ENCODE measurements at places on chromosomes 11 and 22.

DNA sequence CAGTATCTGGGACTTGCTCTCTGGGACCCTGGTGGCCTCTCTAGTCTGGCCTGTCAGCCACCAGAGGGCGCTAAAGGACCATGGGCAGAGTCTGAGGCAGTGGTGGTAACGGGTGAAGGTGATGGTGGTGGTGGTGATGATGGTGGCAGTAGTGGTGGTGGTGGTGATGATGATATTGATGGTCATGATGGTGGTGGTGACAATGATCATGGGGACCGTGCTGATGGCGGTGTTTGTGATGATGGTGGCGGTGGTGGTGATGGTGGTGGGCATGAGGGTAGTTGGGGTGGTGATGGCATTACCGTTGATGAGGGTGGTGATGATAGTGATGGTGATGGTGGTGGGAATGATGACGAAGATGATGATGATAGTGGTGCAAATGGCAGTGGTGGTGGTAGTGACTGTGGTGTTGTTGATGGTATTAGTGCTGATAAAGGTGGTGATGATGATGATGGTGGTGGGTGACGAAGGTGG, 16.0 kb downstream of the TRPM5 start:
- peak; percentile 89 for DNase-seq

DNA sequence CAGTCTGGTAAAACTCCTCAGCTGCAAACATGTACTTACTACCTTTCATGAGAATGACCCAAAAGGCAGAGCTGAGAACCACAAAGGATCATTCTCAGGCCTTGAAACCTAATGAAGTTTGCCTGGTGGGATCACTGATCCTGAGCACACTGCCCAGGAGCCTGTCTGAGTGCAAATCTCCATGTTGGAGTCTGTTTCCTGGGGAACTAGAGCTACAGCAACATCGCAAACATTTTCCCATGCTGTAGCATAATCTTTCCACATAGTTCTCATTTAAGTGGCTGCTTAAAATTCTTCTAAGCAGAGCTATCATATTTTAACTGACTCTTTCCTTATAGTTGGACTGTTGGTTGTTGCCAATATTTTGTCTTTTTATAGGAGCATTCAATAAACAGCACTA, 58.5 kb downstream of the GUCY1A2 start:
- no peak for DNase-seq

DNA sequence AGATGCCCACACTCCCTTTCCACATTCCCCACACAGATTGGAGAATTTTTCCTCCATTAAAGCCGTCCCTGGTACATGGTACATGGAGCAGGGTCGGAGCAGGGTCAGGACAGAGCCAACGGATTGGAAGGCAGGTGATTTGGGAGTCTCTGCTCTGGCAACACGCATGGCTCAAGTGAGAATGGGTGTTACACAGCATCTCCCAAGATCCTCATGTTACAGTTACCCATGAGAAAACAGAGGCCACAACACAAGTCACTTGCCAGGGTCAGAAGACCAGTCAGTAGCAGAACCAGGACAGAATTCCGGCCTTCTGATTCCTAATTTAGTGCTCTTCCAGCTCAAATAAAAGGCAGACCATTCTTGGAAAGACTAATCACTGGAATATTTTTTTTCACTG, 7.7 kb upstream of the F2 start:
- no peak for DNase-seq

DNA sequence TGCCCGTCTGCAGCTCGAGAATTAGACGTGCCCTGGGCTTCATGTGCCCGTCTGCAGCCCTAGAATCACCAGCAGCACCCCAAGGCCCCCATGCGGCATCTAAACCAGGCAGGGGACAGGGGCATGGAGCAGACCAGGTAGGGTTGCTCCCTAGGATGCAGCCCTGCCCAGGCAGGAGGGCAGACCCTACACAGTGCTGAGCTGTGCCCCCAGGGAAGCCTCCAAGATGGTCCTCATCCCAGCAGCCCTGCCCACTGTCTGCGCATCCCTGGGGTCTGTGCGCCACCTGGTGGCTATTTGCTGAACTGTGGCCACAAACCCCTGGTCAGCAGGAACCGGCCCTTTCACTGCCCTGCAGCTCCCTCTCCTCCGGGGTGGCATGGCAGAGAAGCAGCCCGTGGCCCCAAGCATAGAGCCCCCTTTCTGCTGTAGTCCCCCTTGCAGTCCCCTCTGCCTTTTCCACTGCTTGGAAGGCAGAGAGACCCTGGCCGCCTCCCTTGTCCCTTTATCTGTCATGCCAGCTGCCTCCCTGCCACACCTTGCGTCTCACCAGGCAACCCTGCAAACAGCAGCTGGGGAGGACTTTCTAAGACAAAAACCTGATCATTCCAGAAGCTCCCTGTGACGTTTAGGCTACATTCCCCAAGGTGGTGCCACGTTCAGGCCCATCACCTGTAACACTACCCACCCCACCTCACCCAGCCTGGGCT, 86.6 kb downstream of the KCNQ1 start:
- peak; percentile 83 for DNase-seq

DNA sequence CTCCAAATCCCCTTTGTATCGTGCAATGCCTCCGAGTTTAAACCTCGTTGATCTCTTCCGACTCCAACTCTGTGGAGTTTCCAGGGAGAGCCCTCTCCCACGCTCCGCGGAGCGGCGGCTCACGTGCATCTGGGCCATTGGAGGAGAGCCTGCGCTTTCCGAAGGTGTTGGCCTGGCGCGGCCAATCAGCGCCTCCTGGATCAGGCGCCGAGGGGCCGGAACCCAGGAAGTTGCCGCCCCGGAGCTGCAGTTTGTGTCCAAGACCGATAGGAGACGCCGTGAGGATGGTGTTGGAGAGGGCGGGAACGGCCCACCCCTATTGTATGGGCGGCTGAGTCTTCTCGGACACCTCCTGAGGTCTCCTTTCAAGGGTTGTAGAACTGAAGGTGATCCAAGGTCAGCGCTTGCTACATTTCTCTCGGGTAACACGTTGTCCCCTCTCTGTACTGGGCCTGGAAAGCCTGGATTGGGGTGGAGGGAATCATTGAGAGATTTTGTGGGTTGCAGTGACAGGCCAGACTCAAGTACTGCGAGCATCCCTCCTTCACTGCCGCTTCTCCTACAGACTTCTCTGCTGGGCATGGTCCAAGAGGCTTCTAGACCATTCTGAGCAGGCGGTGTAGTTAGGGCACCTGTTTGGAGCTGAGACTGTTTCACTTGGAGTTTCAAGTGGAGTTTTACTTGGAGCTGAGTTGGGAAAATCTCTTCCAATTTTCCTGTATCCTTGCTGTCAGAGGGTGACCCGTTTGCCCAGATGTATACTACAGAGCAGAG, 1.7 kb downstream of the ADAMTS15 start:
- DNase-seq: no peak

DNA sequence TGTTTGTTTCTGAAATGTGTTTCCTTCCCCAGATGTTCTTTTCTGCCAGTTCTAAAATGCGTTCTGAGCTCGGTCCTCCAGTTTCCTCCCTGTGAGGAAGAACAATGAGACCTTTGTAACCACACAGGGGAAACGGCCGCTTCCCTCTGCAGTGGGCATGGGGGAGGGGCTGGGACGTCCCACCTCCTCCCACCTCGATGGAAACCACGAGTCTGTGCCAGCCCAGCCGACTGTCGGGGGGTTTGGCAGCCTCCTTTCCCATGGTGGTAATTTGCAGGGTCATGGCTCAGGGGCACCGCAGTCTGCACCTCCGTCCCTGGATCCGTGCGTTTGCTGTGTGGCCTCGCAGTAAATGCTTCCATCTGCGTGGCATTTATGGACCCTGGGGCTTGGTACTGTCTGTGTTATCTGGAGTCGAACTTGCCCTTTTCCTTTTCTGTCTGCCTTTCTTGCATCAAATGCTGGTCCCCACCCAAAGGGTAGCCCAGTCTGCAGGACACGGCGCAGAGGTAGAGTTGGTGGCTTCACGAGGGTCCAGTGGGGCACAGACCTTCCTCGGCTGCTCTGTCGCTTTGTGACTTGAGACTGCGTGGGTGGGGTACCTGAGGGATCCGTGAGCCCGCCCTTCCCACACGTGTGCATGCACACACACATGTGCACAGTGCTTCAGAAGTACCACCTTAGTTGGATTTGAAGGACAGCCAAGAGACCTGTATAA, 16.1 kb downstream of the LRP5 start:
- no peak for DNase-seq

GRCh38 chr22:48137640-48138039, 1375.2 kb downstream of the TBC1D22A start:
- no peak for DNase-seq

DNA sequence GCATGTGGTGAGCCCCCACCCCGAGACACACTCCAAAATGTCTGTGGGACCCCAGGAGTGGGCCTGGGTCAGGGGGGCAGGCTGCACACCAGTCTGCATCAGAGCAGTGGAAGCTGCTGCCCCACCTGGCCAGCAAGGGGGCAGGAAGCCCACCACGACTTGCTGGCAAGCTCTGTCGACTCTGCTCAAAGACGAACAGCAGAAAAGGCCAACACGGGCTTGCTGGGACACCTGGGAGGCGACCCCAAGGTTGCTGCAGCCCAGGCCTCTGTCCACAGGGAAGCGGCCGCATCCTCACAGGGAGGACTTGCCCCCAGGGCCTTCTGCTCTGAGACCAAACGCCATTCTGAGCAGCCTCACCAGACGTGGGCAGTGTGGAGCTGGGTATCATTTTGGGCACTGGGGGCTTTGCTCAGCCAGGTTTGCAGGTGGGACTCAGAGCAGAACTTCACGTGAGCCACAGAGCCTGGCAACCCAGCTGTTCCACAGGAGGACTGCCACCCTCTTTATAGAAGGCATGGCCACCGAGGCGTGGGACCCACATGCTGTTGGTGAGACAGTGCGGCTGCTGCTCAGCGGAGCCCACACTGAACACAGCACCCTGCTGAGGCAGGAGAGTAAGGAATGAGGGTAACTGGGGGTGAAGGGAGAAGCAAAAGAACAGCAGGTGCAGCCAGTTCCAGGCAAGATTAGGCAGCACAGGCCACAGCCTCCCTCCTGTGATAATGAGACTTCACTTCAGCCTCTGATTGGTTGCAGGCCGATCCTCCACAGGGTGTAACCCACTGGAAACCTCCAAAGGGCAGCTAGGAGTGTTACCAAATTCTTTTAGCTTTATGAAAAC, 11.0 kb downstream of the IL17REL start:
- no peak for DNase-seq

- DNase-seq: no peak
These were observed 1350.2 kb upstream of the RAG2 start for GRCh38 chr11:37948258-37948657.

All from memory B cell (primary cell).